Fibroblast of skin of abdomen (primary cell): ENCODE measurements at places on chromosomes 2 and 18.
A peak's percentile ranks its signal among the peaks of the same experiment; 100 is the strongest.

- no peak for DNase-seq
Measured at GRCh38 chr2:119073213-119073612, 85.3 kb downstream of the C1QL2 start.

- no peak for DNase-seq
Measured at GRCh38 chr18:36685580-36685979, 143.2 kb downstream of the TPGS2 start.

DNA sequence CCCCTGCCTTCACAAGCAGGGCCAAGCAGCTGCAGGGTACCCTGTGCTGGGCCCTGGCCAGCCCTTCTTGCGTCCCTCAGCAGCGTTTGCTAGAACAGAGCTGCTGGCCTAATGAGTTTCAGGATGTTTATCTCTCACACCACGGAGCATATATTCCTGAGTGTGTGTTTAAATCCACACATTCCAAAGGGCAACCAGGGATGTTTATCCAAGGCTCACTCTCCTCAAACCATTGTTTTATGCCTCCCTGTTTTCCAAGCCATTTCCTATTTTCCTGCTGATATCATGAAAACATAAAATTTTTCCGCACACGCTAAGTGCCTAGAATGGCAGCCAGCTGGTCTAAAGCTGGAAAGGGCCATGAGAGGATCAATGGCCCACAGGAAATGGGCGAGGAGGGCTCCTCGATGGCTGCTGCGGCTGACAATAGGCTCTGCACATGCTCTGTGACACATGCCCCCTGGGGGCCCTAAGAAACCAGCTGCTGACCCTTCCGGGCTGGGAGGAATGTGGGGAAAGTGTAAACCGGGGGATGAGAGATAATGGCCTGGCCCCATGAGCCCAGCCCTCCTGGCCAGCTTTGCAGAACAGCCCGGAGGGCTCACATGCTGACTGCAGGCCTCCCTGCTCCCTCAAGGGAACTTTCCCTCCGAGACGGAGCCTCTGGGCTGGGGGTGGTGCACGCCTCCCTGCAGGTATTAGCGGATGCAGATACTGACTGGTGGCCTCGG lies 194.0 kb downstream of the NDUFA10 start:
- DNase-seq: no peak

DNA sequence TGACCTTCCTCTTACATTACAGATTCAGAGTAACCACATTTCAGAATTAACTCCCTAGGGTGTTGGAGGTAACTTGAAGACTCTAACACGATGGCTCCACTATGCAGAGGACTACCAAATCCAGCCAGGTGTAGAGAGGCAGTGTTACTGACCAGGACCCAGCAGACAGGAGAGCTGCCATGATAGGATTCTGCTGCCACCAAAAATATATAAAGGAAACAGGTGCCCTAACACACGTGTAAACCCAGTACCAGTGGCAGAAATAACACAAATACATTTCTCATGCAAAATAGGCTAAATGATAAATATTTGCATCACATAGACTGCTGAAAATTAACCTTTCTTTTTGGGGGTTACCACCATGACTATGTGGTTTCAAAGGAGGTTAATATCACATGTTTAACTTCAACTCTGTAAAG lies 7.0 kb downstream of the ZBTB14 start:
- DNase-seq: no peak

- DNase-seq: no peak
Measured at GRCh38 chr2:236728916-236729670, 159.5 kb downstream of the ACKR3 start.

- DNase-seq: no peak
Measured at GRCh38 chr2:128444816-128445522, 126.3 kb upstream of the HS6ST1 start.

GRCh38 chr2:220417503-220417902 lies 790.1 kb downstream of the SLC4A3 start:
- DNase-seq: no peak

DNA sequence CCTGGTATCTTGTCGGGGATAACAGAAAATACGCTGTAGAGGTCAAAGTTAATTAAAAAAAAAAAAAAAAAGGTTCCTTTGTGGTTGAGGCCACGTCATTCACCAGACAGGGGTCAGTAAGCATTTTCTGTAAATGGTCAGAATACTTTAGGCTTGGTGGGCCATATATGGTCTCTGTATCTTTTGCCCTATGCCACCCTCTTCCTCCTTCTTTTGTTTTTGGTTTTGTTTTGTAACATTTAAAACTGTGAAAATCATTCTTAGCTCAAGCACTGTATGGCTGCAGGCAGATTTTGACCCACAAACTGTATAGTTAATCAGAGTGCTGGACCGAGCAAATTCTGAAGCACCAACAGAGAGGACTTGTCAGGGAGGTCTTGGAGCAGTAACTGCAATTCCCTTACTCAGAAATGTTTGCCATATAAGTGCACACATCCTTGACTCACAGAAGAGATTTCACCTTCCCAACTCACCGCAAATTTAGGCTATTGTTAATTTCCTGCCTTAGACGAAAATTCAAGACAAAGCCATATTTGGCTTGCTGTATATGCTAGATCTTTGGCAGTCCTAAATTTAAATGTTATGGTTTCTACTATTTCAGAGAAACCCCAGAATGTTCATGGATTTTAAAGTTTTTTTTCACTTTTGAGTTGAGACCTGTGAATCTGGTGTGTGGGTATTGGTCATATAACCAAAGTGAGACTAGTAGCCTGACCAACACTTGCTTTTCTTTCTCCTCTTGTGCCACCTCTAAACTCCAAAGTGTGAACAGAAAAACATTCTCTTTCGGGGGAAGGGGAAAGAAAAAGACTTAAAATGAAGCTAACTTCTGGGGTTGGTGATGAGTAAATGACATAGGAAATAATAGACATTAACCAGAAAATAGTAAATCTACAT lies 65.4 kb downstream of the DOCK10 start:
- DNase-seq: no peak

DNA sequence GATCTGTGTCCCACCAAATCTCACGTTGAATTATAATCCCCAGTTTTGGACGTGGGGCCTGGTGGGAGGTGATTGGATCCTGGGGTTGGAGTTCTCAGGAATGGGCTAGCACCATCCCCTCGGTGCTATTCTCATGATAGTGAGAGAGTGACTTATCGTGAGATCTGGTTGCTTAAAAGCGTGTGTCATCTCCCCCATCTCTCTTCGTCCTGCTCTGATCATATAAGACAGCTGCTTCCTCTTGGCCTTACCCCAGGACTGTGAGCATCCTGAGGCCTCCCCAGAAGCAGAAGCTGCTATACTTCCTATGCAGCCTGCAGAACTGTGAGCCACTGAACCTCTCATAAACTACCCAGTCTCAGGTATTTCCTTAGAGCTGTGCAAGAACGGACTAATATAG lies 163.7 kb upstream of the NDUFV2 start:
- DNase-seq: peak; percentile 71

DNA sequence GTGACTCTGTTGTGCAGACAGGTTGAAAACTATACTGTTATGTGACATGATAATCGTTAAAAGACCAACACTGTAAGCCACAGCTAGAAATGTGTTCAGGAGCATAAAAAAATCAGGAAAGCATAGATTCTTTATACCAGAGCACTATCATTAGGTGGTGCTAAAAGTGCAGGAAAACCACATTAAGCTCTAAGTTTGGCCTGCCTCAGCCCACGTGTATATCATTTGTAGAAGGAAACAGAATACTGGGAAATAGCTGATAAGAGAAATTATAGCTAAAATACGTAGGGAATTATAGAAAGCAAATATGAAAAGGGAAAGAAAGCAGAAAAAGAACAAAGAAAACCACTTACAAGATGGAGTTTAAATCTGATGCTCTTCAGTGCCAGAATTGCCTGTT lies 26.5 kb upstream of the C2orf74 start:
- peak; percentile 43 for DNase-seq

DNA sequence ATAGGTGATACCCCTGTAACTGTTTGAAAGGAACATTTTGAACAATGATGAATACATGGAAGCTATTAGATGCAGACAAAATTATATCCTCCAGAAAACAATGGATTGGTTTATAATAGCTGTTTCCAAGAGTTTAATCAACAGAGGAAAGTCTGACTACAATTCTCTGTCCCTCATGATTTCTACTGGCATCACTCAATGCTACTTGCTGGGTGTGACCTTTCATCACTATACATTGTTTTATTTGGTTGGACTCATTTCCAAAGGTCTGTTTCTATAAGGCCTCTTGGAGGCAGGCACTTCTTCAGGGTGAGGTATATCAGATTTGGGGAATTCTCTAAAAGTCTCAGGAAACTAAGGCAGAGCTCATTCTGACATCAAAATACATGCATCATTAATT lies 636.1 kb upstream of the SLC8A1 start:
- no peak for DNase-seq

GRCh38 chr18:41938445-41938844 lies 16.6 kb upstream of the PIK3C3 start:
- peak; percentile 95 for DNase-seq

DNA sequence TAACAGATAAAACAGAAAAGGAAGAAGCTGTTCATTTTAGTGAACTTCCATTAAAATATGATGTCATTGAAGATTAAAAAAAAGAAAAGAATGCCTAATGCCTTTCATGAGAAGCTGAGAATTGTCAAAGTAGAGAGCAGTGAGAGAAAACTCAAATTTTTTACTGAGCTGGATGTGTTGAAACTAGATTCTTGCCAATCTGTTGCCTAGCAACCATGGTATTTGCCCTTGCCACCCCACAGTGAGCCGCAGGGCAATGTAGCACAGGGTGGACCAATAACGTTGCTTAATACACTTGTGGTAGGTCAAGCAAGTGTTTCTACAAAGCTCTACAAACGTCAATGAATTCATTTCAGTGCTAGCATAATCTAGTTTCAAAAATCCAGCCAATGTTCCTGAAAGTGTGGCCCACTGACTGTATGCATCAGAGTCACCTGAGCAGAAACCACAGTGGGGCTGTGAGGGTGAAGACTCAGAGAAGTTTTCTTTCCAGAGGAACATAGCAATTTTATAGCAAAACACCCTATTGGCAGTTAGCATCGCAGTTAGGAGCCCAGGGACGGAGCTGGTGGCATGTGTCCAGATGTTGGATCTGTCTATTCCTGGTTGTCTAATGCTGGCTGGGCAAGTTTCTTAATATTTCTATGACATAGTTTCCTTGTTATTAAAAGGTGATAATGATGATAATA lies 132.2 kb downstream of the DOCK10 start:
- peak; percentile 31 for DNase-seq

GRCh38 chr2:20382965-20383810 lies 32.5 kb upstream of the PUM2 start:
- DNase-seq: peak; percentile 29

DNA sequence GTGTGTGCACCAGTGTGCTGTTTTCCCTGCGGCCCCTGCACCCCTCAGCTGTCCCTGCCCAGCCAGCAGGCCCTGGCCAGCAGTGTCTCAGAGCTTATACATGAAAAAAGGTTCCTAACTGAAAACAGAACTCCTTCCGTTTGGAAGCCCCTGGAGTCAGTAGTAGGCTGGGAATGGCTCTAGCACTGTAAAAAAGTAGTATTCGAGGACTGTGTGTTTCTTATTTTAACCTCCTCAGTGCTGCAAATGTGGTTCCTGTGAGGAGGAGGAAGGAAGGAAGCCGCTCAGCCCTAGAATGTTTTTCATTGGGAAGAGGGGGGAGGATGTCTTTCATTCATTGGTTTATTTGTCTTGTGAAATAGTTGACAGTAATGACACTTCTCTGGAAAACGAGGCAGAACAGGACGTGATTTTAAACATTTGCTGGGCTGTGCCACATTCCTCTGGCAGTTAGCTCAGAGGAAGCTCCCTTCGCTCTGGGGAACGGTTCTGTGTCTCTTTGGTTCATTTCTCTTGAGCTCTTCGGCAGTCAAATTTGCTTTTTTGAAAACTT lies 103.5 kb downstream of the SPTBN1 start:
- peak; percentile 87 for DNase-seq

GRCh38 chr2:181309586-181309985 lies 147.6 kb upstream of the ITGA4 start:
- DNase-seq: no peak

- DNase-seq: no peak
Measured at GRCh38 chr2:128323555-128323931, 4.9 kb upstream of the HS6ST1 start.

DNA sequence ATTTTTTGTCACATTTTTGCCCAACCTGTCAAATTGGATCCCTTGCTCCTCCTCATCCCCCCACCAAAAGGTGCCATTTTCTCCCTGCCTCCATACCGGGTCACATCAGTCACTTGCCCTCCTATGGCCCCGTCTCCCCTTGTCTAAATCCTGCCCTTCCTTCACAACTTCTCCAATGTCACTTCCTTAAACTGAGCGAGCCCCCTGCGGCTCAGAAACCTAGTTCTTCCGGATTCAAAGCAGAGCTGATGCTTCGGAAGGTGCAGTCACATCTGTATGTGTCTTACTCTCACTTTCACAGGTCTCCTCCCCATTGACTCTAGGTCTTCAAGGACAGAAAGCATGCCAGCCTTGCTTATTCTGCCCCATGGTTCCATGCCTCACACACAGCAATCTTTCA lies 22.1 kb downstream of the TNP1 start:
- no peak for DNase-seq

DNA sequence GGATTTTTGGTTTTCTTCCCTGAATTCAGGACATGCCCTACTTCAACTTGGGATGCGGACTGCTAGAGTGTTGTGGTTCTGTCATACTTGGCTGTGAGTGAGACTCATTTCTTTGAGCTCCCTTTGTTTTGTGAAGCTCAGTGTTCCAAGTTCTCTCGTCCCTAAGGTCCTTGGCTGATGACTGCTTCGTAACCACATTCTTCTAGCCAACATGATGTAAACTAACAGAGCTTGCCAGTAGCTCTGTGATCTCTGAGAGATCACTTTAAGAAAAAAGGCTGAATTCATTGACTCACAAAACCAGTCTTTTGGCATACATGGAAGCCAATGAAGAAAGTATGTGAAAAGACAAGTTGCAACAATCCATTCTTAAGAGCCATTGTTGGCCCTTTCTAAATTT lies 96.9 kb upstream of the MSTN start:
- DNase-seq: peak; percentile 39

DNA sequence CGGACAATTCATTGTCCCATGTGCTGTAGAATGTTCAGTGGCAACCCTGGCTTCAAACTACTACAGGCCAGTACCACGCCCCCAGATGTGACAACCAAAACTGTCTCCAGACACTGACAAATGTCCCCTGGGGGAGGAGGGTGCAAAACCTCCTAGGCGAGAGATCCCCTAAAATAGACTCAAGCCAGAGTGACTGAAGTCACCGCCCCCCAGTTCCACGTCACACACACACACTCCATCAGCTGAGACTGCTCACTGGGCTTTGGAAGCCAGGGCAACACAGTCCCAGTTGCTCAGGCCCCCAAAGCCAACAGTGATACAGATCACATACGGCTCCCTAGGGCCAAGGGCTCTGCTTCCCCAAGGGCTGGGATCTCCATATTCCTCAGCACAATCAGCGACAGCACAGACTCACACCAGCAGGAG lies 19.1 kb downstream of the HDAC4 start:
- DNase-seq: no peak

DNA sequence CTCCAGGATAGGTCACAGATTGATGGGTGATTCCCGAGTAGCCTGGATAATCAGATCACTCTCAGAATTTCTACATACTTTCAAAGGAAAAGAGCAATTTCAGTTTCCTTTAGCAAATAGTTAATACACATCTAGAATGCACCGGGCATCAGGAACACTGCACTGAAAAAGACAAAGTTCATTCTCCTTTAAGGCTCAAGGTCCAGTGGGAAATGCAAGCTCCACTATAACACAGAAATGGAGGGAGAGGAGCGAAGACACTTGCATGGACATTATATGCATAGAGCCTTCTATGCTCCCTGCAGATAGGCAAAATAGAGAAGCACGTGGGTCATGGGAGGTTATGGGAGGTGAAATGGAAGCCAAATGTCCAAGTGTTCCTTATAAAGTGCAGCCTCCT lies 49.1 kb downstream of the SLC9A4 start:
- no peak for DNase-seq

GRCh38 chr2:188523919-188524318 lies 232.2 kb downstream of the GULP1 start:
- peak; percentile 14 for DNase-seq
